ENCODE measurements at places on chromosomes 1 and 21. TPM values are rescaled to one million over a fixed set of nuclear protein-coding genes. Genes with fewer than 3 reads are reported as not detected.

The MPL gene
- total RNA-seq = not detected

The SMIM1 gene
- total RNA-seq = 3.1 TPM

The GABRD gene
- 0.18 TPM for total RNA-seq

DNA sequence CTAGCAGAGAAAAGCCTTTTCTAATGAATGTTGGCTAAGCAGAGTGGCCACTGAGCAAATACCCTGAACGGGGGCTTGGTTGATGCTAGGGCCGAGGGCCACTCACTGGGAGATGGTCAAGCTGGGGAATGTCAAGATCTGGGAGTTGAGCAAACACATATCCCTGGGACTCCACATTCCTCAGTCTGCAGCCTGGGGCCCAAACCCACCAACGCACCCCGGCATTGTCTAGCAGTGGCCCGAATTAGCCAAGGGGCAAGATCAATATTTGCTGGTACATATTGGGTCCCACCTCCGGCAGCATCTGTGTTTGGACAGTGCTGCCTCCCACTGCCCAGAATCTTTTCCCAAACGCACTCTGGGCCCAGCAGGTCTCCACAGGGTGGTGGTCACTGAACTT lies 144.1 kb downstream of the TRABD2B start:
- no peak for ATAC-seq

The DAB1 gene
- 2.9 TPM for total RNA-seq

DNA sequence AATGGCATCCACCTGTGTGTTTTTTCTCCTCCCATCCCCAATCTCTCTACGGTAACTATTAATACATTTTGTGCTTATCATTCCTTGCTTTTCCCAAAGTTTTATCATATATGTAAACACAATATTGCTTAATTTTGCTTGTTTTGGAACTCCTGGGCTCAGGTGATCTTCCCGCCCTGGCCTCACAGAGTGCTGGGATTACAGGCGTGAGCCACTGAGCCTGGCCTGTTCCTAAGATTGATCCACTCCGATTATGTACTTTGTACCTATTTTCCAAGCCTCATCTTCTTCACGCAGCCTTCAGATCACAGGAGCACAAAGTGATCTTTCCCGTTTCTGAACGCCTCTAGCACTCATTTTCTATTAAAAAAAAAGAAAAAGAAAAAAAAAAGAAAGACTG lies 45.2 kb downstream of the MEF2D start:
- ATAC-seq = no peak

DNA sequence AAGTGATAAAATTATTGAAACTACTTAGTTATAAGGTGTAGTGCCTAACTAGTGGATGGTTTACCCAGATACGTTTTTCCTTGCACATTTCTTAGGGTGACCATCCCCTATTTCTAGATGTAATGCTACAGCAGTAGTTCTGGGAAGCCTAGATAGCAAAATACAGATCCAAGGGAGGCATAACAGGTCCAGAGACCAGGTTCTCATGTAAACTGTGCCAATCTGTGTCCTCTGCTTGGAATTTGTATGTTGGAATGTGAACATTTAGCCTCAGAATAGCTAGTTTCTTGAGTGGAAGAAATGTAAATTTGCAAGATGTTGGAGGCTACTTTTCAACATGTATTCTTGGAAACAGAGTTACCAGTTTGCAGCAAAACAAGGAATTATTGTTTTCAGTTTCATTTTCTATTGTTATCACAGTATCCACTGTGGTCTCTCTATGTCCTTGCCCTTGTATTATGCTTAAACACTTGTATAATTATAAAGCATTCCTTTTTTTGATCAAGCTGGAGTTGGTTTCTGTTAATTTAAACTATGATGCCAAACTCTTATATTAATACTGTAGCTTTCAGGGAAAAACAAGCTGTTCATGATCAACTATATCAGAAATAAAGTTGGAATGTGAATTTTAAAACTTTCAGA lies 102.0 kb upstream of the BRINP3 start:
- ATAC-seq = no peak

DNA sequence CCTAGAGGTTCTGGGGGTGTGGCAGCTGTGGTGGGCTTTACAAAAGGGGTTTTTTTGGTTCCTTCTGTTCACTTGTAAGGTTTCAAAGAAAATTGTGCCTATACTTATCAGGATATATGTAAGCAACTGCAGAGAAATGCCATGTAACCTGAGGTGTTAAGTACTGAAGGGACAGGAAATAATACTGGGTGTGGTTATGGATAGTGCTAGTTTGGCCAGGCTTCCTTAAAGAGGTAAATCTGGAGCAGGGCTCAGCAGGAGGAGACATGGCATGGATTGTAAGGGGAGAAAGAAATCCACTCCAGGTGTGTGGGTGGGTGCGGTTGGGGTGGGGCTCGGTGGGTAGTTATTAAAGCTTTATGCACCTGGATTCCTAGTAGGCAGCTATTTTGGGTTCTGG lies 28.3 kb downstream of the KIRREL1 start:
- ATAC-seq = peak; percentile 10
